CD8-positive, alpha-beta memory T cell (primary cell): ENCODE measurements at places on chromosomes 16 and 17. TPM values are rescaled to one million over a fixed set of nuclear protein-coding genes. Genes with fewer than 3 reads are reported as not detected.

GRCh38 chr17:26782153-26782552, 511.8 kb upstream of the WSB1 start:
- DNase-seq, result no peak

DNA sequence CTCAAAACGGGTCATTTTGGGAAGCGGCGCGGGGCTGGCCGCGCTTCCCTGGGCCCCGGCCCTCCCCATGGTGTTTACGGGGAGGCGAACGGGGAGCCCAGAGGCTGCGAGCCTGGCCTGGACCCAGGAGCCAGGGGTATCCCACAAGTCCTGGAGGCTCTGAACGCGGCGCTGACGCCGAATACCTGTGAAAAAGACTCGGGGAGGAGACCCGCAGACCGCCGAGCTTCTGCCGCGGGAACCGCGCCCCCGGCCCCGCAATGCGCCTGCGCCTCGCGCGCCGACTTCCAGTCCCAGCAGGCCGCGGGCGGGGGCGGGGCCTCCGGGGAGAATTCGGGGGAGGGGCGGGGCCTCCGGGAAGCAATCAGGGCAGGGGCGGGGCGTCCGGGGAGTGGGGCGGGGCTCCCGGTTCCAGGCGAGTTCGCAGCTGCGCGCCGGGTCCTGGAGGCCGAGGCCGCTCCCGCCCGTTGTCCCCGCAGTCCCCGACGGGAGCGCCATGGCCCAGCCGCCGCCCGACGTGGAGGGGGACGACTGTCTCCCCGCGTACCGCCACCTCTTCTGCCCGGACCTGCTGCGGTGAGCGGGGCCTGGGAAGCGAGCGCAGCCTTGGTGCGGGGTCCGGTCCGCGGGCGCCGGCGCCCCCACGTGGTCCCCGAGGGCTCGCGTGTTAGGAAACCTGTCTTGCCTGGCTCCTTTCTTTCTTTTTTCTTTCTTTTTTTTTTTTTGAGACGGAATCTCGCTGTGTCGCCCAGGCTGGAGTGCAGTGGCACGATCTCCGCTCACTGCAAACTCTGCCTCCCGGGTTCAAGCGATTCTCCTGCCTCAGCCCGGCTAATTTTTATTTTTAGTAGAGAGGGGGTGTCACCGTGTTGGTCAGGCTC, at the start of gene DECR2:
Gene DECR2, plus strand, starts transcription at position 418 of the 881 bp plus-strand sequence. Its CDS starts 79 bp downstream, at position 497.
- peak; percentile 98 for DNase-seq

DNA sequence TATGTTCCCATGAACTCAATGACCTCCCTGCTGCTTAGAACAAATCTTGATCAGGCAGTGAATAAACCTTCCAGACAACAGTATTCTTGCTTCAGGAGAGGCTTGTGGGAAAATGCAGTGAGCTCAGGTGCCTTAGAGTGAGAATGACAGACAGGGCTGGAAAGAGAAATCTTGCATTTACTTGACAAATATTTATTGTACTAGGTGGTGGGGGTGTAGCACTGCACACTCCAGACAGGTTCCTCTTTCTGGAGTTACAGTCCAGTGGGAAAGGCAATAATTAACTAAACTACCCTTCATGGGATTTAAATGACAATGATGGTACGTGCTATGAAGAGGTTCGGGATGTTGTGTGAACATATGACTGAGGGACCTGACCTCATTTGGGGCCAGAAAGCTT, 182.9 kb downstream of the SHISA9 start:
- no peak for DNase-seq

GRCh38 chr16:46850619-46851555, 19.9 kb upstream of the C16orf87 start:
- no peak for DNase-seq

DNA sequence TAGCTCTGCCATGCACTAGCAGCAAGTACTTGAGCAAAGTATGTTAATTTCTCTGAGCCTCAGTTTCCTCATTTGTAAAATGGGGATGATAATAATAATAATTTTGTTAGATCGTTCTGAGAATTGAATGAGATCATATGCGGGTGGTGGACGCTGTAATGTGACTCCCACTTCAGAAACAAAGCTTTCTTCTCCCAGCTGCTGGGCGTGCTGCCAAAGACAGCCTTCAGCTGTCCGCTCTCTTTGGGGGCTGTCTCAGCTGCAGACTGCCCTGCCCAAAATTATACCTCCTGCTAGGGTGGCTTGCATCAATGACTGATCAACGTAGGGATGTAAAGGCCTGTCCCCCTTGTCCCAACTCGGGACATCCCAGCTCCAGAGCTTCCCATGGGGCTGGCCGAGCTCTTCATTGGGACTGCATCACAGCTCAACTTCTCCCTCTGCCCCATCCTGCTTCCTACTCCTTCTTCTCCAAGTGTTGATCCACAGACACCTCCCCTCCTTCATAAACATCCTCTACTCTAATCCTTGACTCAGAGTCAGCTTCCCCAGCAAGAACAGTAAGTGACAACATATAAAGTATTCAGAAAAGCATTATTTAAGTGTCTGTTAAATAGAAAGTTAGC, 30.7 kb upstream of the CDH5 start:
- no peak for DNase-seq

The KCNG4 gene
- not detected for total RNA-seq
